Thymus (tissue), 14 donors: ENCODE measurements at places on chromosomes 4 and X. TPM values are rescaled to one million over a fixed set of nuclear protein-coding genes. Genes with fewer than 3 reads are reported as not detected.

Gene DEFB131A
- total RNA-seq, result not detected

GRCh38 chrX:150199181-150199580 is 163.9 kb upstream of the MAMLD1 start:
- no peaks in the 10 kb centered on the region for H3K4me1 ChIP-seq
- H3K27me3 ChIP-seq, result no peaks in the 10 kb centered on the region

DNA sequence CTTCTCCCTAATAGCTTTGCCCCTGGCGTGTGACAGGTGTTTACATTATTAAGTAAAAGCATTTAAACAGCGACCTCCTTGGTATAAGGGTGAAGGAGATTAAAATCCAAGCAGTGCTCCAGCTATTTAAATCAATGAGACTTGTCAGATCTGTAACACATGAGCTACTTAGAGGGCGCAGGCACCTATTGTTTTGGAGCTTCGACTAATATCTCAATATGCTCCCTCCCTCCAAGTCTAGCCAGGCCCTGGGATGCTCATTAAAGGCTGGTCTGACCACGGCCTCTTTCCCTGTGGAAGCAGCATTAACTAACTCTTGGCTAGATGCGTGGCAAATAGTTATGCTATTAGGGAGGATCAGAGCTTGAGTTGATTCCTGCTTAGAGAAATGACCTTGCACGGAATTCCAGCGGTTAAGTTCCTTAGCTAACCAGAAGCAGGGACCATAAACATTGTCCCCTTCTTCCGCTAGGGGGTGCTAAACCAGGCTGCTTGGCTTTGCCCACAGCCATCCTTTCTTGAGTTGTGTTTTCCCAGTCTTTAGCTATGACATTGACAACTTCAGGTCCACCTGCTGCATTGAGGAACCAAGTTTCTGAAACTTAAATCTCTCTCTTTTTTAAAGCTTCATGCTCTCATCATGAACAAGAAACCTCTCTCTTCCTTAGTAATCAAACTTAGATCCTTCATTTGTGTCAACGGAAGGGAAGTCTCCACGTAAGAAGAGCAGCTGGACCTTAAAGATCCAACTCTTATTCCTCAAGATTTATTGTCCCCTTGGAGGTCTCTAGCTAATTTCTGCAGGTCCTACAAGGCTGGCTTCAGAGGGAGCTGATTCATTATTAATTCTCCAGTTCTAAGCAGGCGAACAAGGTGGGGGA is 80.7 kb upstream of the IGFBP7 start:
- no peak overlapping the region for H3K27ac ChIP-seq
- DNase-seq, result no peak
- H3K4me3 ChIP-seq, result no peak overlapping the region
- H3K4me1 ChIP-seq, result no peaks in the 10 kb centered on the region
- H3K36me3 ChIP-seq, result no peaks in the 10 kb centered on the region
- peaks cover 32% of the 10 kb centered on the region for H3K27me3 ChIP-seq

DNA sequence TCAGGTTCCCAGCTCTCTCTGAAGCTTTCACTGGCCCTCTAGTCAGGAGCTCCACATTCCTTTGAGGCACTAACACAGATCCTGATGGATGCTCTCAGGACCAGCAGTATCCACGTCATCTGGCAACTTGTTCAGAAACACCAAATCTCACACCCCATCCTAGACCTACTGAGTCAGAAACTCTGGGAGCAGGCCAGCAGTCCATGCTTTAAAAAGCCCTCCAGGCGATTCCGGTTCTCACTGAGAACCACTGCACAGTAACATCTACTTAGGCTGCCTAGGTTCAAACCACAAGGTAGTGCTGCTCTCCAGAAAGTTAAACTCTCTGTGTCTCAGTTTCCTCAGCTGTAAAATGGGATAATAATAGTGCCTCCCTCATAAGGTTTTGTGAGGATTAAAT is 55.3 kb downstream of the CCDC158 start:
- no peaks in the 10 kb centered on the region for H3K36me3 ChIP-seq
- no peak for DNase-seq
- no peaks in the 10 kb centered on the region for H3K4me1 ChIP-seq
- no peak overlapping the region for H3K27ac ChIP-seq
- no peaks in the 10 kb centered on the region for H3K27me3 ChIP-seq
- H3K4me3 ChIP-seq, result no peak overlapping the region

Gene GTPBP6
- total RNA-seq, result 26.0 TPM

GRCh38 chrX:69032601-69033000 is 132.7 kb downstream of the PJA1 start:
- peaks cover 14% of the 10 kb centered on the region for H3K4me1 ChIP-seq
- no peak overlapping the region for H3K4me3 ChIP-seq
- no peak for DNase-seq
- H3K27ac ChIP-seq, result no peak overlapping the region
- H3K36me3 ChIP-seq, result no peaks in the 10 kb centered on the region

DNA sequence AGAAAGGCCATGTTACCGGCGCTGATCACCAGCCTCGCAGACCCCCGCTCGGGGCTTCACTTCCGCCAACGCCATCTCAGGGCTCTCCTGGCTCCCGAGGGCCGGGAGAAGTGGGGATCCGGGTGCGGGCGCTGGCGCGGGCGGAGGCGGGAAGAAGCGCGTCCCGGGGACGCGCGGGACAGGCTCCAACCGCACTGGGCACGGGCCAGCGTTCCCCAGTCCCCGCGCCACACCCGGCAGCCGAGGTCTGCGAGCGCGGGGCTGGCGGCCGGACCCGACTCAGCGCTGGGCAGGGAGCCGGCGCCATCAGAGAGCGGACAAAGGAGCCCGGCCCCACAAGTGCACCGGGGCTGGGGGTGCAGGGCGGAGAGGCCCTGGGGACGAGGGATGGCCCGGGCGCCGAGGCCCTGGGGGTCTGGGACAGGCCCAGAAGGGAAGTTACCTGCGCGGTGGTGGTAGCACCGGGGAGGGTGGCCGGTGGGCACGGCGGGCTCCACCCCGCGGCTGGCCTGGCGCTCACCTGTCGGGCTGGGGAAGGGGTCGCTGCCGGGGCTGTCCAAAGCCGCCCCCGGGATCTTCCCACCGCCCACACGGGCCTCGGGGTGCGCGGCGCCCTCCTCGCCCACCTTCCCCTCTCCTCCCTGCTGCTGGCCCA is 449 bp downstream of the CTPS2 start:
- no peaks in the 10 kb centered on the region for H3K36me3 ChIP-seq
- peak overlapping the region; percentile 51 for H3K27ac ChIP-seq
- peak; percentile 5 for DNase-seq
- no peaks in the 10 kb centered on the region for H3K27me3 ChIP-seq
- H3K4me1 ChIP-seq, result peaks cover 4% of the 10 kb centered on the region

GRCh38 chrX:136525738-136526606 is 6.0 kb upstream of the VGLL1 start:
- no peaks in the 10 kb centered on the region for H3K4me1 ChIP-seq
- no peaks in the 10 kb centered on the region for H3K27me3 ChIP-seq
- H3K27ac ChIP-seq, result no peak overlapping the region
- DNase-seq, result no peak
- no peaks in the 10 kb centered on the region for H3K36me3 ChIP-seq

DNA sequence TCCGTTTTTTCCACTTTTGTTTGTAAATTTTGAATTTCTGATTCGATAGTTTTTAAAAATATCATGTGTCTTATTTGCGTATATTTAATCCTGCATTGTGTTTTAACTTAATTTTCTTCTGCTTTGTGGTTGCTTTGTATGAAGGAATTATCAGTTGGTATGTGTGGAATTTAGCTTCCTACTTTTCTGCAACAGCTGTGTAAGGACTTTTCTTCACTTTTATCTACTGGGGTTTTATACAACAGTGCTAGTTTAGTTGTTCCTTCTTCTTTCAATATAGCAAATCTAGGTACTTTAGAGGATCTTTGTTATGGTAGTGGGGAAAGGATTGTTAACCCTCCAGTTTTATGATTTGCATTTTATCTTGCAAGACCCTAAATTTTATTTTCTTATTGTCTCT is 410.3 kb downstream of the CCSER1 start:
- no peak for DNase-seq
- no peak overlapping the region for H3K4me3 ChIP-seq
- H3K4me1 ChIP-seq, result no peaks in the 10 kb centered on the region
- H3K36me3 ChIP-seq, result no peaks in the 10 kb centered on the region
- no peak overlapping the region for H3K27ac ChIP-seq
- H3K27me3 ChIP-seq, result no peaks in the 10 kb centered on the region

DNA sequence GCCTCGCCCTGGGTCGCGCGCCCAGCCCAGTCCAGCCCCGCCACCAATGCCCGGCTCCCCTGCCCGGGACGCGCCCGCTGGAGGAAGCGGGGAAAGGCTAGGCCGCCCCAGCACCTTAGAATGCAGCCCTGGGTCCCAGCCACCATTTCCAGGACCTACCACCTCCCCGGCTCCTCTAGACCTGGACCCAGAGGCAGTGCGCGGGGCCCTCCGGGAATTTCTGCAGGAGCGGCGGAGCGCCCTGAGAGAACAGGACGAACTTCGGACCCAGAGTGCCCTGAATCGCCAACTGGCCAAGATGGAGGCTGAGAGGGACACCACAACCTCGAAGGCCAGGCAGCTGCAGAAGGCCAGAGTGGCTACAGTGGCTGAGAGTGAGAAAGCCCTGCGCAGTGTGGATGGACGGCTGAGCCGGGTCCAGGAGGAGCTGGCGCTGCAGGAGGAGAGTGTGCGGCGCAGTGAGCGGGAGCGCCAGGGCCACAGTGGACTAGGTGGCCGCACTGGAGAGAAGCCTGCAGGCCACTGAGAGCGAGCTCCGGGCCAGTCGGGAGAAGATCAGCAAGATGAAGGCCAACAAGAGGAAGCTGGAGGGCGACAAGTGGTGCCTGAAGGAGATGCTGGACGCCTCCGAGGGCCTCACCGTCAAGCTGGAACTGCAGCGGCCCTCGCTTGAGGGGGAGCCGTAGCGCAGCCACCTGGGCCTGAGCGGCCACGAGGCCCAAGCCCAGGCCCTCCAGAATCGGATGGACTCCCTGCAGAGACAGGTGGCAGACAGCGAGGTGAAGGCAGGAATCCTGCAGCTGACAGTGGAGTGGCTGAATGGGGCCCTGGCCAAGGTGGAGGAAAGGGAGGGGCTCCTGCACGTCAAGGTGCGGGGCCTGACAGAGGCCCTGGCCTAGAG is 15.5 kb downstream of the SMIM10L2A start:
- no peak overlapping the region for H3K27ac ChIP-seq
- no peaks in the 10 kb centered on the region for H3K4me1 ChIP-seq
- DNase-seq, result no peak
- H3K36me3 ChIP-seq, result no peaks in the 10 kb centered on the region
- peaks cover 2% of the 10 kb centered on the region for H3K27me3 ChIP-seq
- no peak overlapping the region for H3K4me3 ChIP-seq

Gene SOX3
- 0.05 TPM for total RNA-seq

Gene ANAPC4
- 29.8 TPM for total RNA-seq

DNA sequence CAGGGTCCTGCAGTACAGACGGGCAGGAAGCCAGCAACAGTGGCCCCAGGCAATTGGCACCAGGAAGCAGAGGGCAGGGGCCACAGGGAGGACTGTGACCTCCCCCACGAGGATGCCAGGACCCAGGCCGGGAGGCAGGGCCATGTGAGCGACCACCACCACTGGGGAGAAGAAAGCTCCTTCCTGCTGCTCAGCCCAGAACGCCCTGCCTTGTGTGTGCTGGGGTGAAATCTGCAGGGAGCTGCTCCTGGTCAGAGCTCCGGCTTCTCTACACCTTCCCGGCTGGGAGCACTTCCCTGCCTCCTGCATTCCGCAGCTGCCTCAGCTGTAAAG is 100.4 kb downstream of the HMX1 start:
- no peak for DNase-seq
- no peak overlapping the region for H3K27ac ChIP-seq
- no peaks in the 10 kb centered on the region for H3K4me1 ChIP-seq
- no peak overlapping the region for H3K4me3 ChIP-seq
- H3K27me3 ChIP-seq, result no peaks in the 10 kb centered on the region

Gene DDX53
- not detected for total RNA-seq

DNA sequence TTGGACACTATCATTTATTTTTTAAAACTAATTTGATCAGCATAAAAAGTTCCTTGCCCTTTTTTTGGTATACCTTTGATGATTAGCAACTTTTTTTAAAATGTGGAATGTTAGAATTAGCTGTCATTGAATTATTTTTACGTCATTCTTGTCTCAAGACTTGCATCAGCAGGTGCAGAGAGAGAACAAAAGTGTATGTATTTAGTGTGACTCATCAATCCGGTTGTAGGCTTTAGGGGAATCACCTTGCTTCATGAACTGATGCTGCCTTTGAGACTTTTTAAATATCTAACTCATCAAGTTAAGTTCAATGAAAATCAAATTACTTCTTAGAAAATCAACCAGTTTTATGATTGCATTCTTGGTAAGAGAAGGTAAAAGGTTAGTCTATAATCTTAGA is 125.1 kb downstream of the ARX start:
- H3K27ac ChIP-seq, result no peak overlapping the region
- peaks cover 3% of the 10 kb centered on the region for H3K36me3 ChIP-seq
- H3K4me1 ChIP-seq, result no peaks in the 10 kb centered on the region
- no peak for DNase-seq
- no peaks in the 10 kb centered on the region for H3K27me3 ChIP-seq

- no peaks in the 10 kb centered on the region for H3K27me3 ChIP-seq
- H3K4me1 ChIP-seq, result no peaks in the 10 kb centered on the region
- DNase-seq, result no peak
- H3K4me3 ChIP-seq, result no peak overlapping the region
These were observed 184.7 kb downstream of the GRID2 start for GRCh38 chr4:92488496-92488895.

DNA sequence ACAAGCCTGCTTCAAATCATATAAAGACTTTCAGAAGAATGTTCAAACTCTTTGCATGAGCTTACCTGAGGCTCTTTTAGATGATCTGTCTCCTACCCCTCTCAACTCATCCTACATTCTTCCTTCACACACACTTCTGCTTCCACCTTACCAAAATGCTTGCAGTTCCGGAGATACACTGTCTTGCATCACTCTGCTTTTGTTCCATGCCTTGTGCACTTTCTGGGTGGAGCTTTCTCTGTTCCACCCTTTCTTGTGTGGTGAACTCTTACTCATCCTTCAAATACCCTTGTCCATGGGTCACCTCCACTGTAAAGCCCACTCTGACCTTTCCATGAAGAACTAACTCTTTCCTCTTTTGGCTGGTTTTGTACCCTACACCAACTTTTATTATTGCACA is 18.4 kb upstream of the MGST2 start:
- no peak overlapping the region for H3K27ac ChIP-seq
- H3K4me3 ChIP-seq, result no peak overlapping the region
- H3K36me3 ChIP-seq, result no peaks in the 10 kb centered on the region
- H3K4me1 ChIP-seq, result peaks cover 5% of the 10 kb centered on the region
- DNase-seq, result no peak
- no peaks in the 10 kb centered on the region for H3K27me3 ChIP-seq

GRCh38 chr4:139977838-139978609 is 176.0 kb downstream of the MAML3 start:
- peaks cover 37% of the 10 kb centered on the region for H3K4me1 ChIP-seq
- DNase-seq, result no peak
- no peak overlapping the region for H3K4me3 ChIP-seq

Gene PF4V1
- 0.14 TPM for total RNA-seq

Gene MAGEA8
- not detected for total RNA-seq

GRCh38 chr4:76752861-76753501 is 145.0 kb downstream of the SOWAHB start:
- H3K4me1 ChIP-seq, result no peaks in the 10 kb centered on the region
- H3K4me3 ChIP-seq, result no peak overlapping the region
- H3K27ac ChIP-seq, result no peak overlapping the region
- no peaks in the 10 kb centered on the region for H3K36me3 ChIP-seq
